ENCODE measurements at places on chromosomes 5 and 9.

DNA sequence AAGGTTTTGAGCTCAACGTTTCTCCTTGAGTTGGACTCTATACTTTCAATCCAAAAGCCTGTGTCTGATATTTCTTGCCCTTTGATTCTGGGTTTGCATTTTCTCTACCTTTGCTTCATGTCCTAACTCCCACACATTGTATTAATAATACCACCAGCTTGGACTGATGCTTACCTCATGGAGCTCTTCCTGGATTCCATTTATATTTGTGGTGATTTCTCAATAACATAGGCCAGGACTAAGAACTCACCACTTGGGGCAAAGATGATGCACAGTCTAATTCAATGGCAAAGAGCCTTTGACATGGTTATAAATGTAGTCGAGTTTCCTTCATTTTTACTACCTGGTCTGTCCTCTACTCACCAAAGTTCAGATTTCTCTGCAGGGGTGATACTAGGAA is 27.5 kb upstream of the EFNA5 start:
- no peak for DNase-seq

DNA sequence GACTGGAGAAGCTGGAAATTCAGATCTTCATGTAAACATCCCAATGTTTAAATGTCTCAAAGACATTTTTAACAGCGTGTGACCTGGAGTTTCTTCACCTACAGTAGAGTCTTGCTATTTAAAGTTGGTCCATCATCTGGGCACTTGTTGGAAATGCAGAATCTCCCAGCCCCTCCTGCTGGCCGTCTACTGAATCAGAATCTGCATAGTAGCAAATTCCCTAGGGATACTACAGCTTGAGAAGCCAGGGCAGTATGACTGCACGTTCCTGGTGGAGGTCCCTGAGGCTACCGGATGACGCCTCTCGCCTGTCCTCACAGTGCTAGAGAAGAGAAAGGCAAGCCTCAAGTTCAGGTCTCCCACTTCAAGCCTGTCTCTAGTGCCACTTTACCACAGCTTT is 15.7 kb downstream of the SAP30L start:
- no peak for DNase-seq

- DNase-seq: no peak
These were observed 358.2 kb upstream of the MEF2C start for GRCh38 chr5:89241186-89241585.

DNA sequence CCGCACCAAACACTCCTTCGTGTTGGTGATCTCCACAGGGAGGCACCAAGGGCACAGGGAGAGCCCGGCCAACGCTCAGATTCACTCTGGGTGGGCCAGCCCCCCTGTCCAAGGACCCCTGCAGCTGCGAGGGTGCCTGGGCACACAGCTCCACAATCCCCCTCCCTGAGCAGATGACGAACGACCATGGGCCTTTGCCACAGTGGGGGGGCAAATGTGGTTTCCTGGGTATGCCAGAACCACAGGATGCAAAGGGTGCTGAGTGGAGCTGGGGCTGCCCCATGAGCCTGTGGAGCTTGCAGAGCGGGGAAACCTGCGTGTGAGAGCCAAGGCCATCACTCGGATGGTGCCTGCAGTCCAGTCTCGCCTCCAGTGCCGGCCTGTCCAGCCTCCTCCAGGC is 31.0 kb downstream of the LPCAT1 start:
- DNase-seq: no peak

GRCh38 chr5:151048526-151048925 is 28.1 kb downstream of the GPX3 start:
- DNase-seq: no peak

- no peak for DNase-seq
These were observed 1.0 kb downstream of the TBC1D2 start for GRCh38 chr9:98254228-98255060.

DNA sequence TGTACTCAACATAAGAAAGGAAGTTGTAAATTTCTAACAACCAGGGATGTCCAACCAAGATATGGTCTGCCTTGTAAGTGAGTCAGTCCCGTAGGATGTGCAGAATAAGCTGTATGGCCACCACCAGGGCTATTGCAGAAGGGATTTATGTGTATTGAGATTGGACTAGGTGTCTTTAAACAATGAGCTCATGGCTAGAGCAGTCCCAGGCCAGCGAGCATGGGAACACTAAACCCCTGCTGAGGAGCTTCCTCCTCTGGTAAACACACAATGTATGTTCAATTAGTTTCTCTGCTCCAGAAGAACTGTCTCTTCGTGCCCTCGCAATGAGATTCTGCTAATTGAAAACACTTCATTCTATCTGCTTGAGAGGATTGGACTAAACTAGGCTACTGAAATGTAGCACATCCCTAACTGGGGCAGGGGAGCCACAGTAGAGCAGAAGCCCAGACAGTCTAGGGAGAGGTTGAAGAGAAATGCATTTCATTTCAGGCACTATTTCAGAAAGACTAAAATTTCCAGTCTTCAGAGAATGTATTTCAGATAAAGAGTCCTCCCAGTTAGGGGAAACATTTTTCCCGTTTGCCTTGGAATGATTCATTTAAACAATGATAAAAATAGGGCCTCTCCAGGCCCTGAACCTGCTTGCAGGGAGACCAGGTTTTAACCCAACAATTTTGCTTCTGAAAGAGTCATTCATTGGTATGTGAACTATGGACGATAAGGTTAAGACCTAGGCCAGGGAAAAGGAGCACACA is 154.7 kb downstream of the FAM114A2 start:
- DNase-seq: peak; percentile 29

GRCh38 chr9:16918920-16919319 is 48.5 kb upstream of the BNC2 start:
- DNase-seq: no peak

DNA sequence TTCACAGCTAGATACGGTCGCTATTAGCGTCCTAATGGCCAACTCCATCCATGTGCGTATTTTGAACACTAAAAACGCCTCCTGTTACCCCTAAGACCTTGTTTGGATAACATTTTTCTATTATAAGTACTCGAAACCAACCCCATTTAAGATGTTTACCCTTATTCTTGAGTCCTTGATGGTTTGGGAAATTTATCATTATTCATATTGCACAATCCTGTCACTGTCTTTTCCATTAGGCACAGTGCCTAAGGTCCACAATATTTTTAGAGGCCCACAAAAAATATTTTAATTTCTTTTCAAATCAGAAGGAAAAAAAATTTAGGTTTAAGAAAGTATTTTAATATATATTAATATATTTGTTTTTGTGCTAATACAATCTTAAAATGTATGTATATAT is 1.3 kb upstream of the LIFR start:
- DNase-seq: no peak

DNA sequence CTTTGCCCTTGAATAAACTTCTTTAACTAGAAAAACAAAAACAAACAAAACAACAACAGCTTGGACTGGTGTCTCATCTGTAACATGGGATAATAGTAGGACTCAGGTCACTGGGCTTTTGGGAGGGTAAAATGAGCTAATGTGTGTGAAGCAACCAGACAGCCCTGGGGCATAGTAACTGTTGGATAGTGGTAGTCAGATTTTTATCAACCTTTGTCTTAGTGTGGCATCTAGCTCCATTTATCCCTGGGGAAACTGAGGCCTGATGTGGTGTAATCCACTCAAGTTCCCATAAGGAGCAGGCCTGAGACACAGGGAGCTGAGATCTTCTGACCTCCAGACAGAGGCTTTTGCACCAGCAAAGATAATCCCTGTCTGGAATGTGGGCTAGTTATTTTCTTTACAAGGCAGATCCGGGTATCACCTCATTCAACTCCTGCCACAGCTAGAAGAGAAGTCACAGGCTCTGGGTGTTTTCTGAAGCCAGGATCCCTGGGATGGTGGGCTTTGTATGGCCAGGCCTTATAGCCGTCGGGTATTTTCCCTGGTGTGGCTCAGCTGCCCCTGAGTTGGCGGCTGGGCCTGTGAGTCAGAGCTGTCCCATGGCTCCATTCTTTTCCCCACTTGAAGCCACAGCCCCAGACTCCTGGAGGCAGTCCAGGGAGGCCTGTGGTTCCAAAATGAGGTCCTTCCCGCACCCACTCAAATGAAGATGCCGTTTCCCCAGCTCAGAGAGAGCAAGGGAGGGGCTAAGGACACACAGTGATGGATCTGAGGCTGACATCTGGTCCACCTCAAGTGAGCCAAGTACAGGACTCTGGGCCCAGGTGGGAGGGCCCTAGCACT is 26.1 kb upstream of the CSF1R start:
- no peak for DNase-seq

DNA sequence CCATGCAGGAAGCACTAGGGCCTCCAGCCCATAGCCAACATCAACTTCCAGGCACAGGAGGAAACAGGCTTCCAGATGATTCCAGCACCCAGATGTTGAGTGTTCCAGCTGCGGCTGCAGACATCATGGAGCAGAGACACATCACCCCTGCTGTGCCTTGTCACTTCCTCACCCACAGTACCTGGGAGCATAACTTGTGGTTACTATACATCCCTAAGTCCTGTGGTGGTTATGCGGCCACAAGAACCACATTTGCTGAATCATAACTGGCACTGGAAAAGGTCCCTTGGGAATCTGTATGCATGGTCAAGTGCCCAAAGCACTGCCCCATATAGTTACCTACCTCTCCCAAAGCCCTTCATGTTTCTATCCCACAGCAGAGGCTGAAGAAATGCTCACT is 56.6 kb downstream of the WHRN start:
- DNase-seq: no peak

GRCh38 chr5:160251406-160252155 is 22.3 kb downstream of the FABP6 start:
- DNase-seq: no peak

- DNase-seq: no peak
These were observed 193.7 kb downstream of the CACNA1B start for GRCh38 chr9:138071292-138071691.

DNA sequence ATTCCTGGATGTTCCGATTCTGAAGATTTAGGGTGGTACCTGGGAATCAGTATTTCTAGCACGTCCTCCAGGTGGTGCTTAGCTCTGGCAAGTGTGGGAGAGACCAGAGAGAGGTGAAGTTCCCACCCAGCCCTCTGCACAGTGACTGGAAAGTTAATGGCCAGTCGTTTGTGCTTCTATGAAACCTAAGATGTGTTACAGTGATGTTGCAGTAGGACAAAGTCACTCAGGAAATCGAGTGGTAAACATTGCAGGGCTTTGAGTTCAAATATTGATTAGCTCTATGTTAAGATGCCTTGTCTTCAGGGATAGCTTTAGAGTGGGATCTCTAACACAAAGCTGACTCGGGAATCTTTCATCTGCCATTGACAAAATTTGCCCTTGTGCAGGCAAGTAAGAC is 55.6 kb downstream of the PIK3R1 start:
- DNase-seq: no peak

DNA sequence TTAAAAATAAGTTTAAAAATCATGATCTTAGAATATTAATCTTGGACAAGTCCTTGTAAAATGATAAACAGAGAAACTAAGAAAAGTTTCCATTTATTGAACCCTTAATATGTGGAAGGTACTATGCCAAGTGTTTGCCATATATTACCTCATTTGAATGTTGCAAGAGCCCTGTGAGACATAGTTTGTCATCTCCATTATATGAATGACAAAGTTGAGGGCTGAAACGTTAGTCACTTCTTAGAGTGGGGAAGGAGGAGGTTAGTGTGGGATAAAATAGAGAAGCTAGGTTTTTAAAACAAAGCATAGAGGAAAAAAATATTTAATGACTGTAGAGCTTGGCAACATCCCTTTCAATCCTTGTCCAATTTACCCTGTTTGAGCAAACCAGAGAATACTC is 2.0 kb downstream of the TNC start:
- DNase-seq: no peak

- DNase-seq: peak; percentile 64
These were observed 29.3 kb downstream of the PTPA start for GRCh38 chr9:129140397-129141065.

- no peak for DNase-seq
These were observed 12.6 kb upstream of the COL23A1 start for GRCh38 chr5:178602752-178603151.

- no peak for DNase-seq
These were observed 71.1 kb downstream of the FBXL7 start for GRCh38 chr5:15571081-15571480.

- DNase-seq: no peak
These were observed 246.1 kb downstream of the KIF4B start for GRCh38 chr5:155259648-155260047.

- DNase-seq: no peak
These were observed 592.0 kb downstream of the BNC2 start for GRCh38 chr9:16278326-16278999.

DNA sequence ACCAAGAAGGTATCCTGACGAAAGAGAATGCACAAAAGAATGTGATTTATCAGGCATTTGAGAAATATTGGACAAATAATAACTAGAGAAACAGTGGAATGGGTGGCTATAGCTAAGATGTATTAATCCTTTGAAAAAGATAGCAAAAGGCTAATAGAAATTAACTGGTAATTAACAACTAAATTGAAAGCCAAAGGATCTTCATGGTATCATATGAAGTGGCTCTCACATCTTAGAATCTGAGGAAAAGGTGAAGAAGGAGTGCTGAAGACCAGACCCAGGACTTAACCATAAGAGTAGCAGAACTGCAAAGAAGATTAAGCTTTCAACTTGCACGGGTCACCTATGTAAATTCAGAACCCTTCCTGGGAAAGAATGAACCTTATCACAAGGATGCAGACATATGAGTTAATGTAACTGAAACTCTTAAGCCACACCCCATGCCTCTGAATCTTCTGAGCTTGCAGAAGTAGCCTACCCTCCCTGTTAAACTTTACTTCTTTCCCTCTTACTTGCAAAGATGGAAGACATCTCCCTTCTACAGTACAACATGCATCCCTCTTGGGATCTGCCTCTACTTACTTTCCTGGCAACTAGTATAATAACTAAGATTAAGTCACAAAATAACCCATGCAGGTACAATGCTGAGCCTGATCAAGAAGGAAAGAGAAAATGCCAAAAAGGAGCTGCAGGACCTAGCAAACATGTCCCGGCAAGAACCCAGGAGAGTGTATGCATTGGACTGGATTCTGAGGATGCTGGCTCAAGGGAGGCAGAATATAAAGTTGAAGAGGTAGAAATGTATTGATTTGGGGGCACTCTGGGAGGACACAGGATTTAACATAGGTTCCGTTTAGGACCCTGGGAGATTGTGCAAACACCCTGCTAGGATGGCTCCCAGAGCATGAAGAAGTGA is 395.5 kb upstream of the SLC30A5 start:
- DNase-seq: no peak

GRCh38 chr5:170632985-170633234 is 129.1 kb downstream of the KCNIP1 start:
- peak; percentile 75 for DNase-seq

GRCh38 chr5:173331287-173331686 is 3.1 kb upstream of the STC2 start:
- DNase-seq: no peak

DNA sequence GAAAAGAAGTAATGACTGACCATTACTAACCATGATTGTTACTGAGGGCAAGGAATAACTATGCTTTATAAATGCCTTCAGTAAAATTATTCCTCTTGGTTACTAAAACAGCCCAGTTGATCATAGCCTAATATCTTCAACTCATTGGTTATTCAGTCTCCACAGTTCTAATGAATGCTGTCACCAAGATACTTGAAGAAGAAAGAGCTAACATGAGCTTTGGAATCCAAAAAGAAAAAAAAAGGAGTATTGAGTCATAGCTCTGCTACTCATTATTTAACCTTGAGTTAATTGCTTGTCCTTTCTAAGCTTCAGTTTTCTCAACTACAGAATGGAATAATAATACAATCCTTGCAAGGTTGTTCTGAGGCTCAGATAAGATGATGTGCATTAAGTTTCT is 187.7 kb downstream of the BRINP1 start:
- no peak for DNase-seq

- DNase-seq: no peak
These were observed 14.7 kb upstream of the CDKN2AIPNL start for GRCh38 chr5:134426361-134426760.

GRCh38 chr5:174532455-174533453 is 191.6 kb upstream of the MSX2 start:
- peak; percentile 24 for DNase-seq

Measured in NCI-H345 (cell line).